GM12878 (cell line): ENCODE measurements at places on chromosomes 4 and X.

DNA sequence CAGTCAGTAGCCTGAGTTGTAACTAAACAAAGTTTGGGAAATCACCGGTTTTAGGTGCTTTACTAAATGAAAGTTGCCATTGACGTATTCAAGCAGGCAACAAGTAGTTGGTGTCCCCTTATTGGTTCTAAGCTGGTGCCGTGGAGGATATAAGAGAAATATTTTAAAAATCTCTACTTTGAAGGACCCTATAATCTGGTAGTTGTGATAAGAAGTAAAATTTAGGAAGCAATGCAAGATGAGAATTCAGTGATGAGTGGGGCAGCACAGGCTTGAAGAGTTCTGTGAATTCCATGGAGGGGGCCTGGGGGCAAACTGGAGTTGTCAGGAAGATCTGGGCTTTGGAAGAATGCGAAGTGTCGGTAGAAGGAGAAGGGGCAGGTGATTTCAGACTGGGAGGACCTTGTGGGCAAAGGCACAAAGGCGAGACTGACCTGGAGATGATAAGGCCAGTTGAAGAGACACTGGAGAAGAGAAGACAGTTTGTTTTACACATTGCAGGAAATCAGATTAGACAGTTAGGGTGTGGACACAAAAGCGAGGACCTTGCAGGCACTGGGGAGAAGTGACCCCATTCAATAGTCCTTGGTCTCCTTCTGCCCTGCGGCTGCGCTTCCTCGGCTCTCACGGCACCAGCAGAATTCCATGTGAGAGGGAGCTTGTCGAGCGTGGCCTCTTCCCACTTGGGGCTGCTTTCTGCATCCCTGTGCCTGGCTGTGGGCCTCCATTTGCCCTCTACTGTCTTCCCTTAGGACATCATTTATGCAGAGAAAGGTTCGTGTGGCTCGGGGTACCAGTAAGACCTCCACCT is 1.3 kb downstream of the RHOH start:
- DNase-seq = no peak

GRCh38 chr4:146814750-146815149 is 130.9 kb downstream of the TTC29 start:
- DNase-seq = no peak

DNA sequence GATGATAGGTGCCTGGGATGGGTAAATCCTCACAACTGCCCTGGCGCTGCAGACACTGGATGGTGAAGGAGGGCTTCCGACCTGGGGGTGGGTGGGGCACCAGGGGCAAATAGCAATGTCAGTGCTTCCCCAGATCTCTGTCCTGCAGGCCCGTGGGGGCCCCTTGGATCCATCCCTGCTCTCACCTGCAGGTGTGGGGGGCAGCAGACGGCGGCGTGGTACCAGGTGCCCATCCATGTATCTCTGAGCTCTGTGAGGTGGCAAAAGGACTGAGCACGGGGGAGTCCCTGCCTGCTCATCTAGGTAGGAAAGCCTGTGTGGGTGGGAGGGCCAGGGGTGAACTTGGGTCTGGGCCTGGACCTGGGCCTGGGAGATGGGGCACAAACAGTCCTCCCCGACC is 6.5 kb upstream of the SYP start:
- DNase-seq = no peak

GRCh38 chr4:62461961-62462360 is 1261.8 kb downstream of the ADGRL3 start:
- DNase-seq = no peak

DNA sequence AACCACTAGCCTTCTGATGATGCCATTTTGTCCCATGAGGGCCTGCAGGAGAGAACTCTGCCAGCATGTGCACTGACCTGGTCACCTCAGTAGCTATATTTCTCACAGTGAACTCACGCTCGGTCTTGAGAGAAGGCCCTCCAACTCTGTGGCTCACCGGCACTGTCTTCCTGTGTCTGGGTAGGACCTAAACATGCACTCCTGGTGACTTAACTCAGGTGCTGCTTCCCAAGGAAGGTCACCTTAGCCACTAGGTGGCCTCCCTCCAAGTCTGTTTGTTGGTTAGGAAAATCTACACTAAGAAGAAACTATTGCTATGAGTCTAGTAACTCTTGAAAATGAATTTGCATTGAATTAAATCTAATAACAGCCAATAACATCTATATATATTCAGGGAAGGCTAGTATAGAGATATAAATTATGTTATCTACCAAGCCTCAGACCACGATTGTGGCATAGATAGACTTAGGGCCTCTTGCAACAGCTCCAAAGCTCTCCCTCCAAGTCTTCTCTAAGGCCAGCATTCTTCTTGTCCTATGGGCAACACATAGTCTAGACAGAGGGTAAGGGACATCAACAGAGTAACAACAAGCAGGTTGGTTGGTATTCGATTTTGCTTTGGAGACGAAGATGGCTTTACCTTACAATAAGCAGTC is 24.7 kb downstream of the TLR10 start:
- DNase-seq = no peak
